CD4-positive, alpha-beta T cell treated with Interleukin-1 beta for 1 hour (primary cell): ENCODE measurements at places on chromosomes 3 and 15.

GRCh38 chr3:25493246-25493645, 65.2 kb downstream of the RARB start:
- no peak for DNase-seq

DNA sequence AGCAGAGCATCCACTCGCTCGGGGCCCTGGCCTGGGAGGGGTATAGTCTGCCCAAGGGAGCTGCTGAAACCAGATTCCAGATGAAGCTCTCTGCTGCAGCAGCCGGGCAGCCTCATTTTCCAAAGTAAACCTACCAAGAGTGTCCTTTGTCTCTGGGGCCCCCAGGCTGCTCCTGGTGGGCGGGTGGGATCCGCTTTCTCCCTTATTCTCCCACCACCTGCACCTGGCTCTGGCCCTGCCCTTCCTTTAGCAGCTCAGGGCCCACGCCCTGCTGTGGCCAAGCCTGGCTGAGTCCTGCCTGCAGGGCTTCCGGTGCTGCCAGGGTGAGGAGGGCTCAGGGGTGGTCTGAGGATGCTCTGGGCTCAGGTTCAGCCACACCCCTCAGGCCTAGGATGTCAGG, 13.0 kb downstream of the SCN5A start:
- no peak for DNase-seq

DNA sequence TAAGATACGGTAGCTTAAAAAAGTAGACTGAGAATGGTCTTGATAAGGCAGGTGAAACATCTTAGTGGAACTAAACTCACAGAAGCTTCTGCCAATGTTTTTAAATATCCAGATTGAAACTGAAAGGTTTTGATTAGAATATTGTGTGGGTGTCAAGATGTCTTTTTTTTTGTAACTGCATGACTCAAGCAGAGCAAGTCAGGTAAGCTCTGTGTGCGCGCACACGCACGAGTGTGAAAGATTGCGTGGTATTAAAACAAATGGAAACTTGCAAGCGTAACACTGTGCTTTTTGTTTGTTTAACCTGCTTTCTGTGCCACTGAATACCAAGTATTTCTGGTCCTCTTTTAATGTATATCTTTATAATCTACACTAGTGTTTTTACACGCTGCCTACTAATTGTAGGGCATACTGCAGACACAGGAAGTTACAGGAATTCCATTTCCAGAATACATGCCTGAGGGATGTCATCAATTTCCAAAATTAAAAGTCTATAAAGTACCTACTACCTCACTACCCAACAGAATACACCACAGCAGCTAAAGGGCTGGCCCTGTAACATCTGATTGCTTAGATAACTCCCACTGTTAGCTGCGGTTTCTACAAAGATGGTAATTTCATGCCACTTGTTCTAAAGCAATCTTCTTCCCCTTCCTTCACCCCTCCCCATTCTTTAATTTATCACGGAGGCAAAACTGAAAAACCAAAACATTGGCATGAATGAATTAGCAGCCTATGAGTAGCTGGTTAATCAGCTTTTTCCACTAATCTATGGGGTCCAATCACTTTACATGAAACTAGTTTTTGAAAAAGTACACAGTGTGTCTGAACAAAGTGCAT, 472.8 kb downstream of the SHQ1 start:
- DNase-seq, result no peak

GRCh38 chr3:31067004-31067403, 172.5 kb upstream of the GADL1 start:
- no peak for DNase-seq

GRCh38 chr15:70609889-70610288, 153.5 kb downstream of the UACA start:
- no peak for DNase-seq

DNA sequence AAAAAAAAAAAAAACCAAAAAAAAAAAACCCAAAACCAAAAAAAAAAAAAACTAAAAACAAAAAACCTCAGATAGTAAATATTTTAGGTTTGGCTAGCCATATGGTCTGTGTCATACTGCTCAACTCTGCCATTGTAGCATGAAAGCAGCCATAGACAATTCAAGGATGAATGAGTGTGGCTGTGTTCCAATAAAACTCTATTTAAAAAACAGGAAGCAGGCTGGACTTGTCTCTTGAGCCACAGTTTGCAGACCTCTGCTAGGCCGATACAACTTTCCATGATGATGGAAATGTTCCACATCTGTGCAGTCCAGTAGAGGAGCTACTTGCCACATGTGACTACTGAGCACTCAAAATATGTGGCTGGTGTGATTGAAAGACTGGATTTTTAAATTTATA, 11.1 kb downstream of the EFCAB12 start:
- no peak for DNase-seq

- no peak for DNase-seq
These were observed 127.2 kb downstream of the ZBTB20 start for GRCh38 chr3:115019900-115020299.

DNA sequence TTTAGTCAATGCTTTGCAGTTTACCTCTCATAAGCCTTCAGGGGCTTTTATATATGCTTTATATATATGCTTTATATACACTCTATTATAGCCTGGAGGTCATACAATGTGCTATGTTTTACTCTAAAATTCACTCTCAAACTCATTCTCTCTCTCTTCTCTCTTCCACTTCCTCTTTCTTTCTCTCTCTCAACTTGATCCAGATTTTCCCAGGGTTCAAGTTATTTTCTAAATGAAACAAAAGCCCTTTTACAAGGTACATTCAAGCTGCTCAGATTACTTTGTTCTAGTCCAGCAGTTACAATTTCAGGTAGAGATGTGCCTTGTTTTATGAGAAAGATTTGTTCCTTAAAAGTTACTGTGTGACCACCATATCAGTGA, 79.6 kb upstream of the ACP3 start:
- DNase-seq, result no peak

DNA sequence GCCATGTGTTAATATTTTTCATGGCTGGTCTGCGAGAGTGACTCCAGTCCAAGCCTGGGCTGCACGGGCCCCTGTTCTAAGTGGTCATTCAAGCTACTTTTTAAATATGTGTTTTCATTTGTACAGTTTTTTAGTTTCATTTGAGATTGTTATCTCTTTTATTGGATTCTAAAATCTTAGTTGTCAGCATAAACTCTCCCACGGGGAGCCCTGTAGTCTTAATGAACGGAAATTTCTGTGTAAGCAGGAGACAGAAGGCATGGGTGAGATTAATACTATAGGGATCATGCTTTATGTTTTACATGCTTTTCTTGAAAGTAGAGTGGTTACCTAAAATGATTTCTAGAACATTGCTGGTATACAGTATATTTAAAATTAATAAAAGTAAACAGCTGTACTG, 373.1 kb upstream of the SLCO3A1 start:
- DNase-seq, result no peak

GRCh38 chr15:94930441-94930840, 699.1 kb downstream of the MCTP2 start:
- no peak for DNase-seq

DNA sequence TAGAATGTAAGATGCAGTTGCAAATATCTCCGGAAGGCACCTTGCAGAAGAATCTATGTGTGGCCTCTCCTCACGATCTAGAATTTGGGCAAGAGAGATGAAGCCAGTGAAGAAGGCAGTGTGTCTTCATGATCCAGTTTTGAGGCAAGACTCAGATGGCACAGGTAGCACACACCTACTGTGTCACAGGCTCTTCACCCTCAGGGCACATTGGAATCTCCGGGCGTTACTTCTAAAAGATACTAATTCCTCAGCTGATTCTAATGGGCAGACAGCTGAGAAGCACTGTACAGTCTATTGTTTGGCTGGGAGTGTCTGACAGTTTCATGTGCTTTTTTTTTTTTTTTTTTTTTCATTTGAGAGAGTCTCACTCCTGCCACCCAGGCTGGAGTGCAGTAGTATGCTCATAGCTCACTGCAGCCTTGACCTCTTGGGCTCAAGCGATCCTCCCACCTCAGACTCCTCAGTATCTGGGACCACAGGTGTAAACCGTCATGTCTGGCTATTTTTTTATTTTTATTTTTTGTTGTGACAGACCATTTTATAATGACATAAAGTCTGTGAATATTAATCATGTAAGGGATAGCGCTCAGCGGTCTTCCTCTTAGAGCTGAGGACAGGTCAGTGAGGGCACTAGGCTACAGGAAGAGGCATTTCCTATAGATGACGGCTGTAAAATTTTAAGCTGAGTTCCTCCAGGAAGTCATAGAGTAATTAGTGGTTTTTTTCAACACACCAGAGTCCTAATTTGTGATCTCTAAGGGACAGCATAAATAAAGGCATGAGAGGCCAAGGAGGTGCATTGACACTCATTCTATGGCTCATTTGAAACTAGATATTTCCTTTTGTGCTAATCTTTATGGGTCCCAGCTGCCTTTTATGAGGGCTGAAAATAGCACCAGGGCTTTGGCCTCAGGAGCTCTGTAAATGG, 4.0 kb downstream of the C3orf52 start:
- no peak for DNase-seq

GRCh38 chr3:127478922-127479321, 111.6 kb downstream of the TPRA1 start:
- DNase-seq, result no peak

DNA sequence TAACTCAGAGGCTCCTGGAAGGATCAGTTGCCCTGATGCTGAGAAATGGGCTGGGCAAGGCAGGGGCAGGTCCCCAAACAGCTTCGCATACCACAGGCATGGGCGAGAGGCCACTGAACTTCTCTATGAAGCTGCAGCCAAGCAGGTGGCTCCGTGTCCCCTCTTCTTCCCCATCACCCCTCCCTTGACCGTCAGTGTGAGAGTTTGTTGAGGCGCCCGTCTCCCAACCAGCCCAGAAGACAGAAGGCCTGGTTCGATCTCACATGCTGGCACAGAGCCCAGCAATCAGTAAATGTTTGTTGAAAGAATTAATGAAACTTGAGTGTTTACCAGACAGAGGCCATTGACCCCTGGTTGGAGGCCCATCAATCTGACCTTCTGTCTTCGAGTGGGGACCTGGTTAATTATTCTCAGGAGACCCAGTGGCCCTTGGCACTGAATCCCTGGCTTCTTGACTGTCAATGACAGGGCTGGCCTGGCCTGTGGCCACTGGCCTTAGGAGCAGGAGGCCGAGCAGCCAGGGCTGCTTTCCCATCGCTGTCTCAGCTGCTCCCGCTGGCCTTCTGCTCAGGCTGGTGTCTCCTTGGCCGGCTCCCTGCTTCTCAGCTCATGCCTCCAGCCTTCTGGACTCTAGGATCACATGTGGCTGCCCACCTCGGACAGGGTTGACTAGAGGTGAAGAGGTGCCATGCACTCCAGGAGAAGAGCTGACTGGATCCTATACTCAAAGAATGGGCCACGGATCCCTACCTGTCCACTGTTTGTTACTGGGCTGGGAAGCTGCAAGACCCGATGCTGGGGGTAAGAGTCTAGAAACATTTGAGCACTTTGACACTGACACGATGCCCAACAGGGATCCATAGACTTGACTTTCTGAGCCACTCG, 113.4 kb downstream of the ASB7 start:
- DNase-seq, result no peak

GRCh38 chr15:44566155-44566540, 29.2 kb downstream of the EIF3J start:
- no peak for DNase-seq

- peak; percentile 50 for DNase-seq
These were observed 4.3 kb downstream of the ISL2 start for GRCh38 chr15:76340803-76341365.

GRCh38 chr3:110971010-110971601, 100.5 kb upstream of the NECTIN3 start:
- no peak for DNase-seq

GRCh38 chr3:130490241-130490640, 26.7 kb upstream of the COL6A6 start:
- DNase-seq, result no peak

DNA sequence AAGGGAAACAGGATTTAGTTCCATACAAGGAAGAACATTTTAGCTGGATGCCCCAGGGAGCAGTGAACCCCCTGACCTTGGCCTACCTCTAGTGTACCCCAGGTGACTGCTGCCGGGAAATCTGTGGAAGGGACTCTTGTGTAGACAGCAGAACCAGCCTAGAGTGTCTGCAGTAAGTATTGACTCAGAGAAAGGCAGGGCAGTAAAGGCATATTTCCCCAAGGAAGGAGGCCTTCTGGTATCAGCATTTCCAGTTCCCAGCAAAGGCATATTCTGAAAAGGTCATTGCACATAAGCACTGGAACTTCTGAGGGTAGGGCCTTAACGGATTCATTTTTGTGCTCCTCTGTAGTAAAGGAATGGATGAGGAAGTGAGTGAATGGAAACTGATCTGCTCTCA, 246.2 kb downstream of the FAM43A start:
- no peak for DNase-seq

DNA sequence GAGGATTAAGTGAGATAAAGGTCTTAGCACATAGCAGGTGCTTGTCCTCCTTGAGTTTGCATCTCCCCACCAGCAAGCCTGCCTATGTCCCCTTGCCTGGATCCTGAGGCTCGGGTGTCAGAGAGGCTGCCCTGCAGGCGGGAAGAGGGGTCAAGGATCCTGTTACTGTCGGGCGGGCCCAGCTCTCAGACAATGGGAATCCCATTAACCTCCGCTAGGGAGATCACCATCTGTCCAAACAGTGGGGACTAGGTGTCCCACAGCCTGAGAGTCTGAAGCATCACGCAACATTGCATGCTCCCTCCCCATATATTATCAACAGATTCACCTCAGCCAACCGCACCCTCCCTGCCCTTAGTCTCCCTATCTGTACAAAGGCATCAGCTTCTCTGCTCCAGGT, 151.4 kb downstream of the FBLN2 start:
- DNase-seq, result no peak

DNA sequence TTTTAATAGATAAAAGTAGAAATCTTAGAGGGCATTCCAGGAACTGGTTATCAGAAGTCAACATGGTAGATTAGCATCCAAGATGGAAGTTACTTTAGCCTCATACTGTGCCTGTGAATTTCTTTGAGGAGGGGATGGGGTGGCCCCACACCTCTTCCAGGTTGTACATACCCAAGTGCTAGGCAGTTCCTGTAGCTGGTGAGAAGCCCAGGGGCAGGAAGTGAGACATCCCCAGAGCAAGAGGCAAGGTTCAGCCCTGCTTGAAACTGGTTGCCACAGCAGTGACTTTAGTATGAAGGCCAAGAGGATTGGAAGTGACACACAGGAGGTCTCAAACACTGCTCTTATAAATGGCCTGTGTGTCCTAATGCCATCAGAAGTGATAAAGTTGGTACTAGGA, 11.9 kb downstream of the GTPBP8 start:
- DNase-seq, result peak; percentile 32

- DNase-seq, result no peak
These were observed 24.3 kb upstream of the DENND4A start for GRCh38 chr15:65816441-65816840.

- no peak for DNase-seq
These were observed 45.1 kb upstream of the CP start for GRCh38 chr3:149266736-149267135.

GRCh38 chr3:188578576-188579363, 424.8 kb downstream of the LPP start:
- no peak for DNase-seq
